MM.1S (cell line): ENCODE measurements at places on chromosomes 3 and 15.

- no peak for DNase-seq
Observed at GRCh38 chr3:173266441-173266840, 125.4 kb upstream of the SPATA16 start.

- no peak for DNase-seq
Observed at GRCh38 chr3:184687363-184688015, 24.4 kb downstream of the MAGEF1 start.

DNA sequence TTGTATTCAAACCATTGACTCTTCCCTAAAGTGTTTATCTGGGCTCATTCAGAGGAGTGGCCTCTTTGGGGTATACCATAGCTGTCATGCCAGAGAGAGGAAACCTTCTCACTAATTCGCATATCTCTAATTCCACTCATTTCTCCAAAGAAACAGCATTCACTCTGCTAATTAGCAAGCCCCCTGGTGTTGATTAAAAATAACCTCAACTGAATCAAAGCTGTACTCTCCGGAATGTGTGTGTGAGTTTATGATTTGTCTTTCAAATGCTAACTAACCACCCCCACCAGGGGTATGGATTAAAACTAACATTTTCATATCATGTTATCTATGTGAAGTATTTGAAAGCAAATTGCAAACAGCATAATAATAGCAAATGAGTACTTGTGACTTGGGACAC, 45.5 kb downstream of the PAQR5 start:
- no peak for DNase-seq

- no peak for DNase-seq
Observed at GRCh38 chr3:100057716-100058575, 56.4 kb downstream of the FILIP1L start.

- DNase-seq = no peak
Observed at GRCh38 chr3:184260724-184261269, 556 bp downstream of the CAMK2N2 start.

DNA sequence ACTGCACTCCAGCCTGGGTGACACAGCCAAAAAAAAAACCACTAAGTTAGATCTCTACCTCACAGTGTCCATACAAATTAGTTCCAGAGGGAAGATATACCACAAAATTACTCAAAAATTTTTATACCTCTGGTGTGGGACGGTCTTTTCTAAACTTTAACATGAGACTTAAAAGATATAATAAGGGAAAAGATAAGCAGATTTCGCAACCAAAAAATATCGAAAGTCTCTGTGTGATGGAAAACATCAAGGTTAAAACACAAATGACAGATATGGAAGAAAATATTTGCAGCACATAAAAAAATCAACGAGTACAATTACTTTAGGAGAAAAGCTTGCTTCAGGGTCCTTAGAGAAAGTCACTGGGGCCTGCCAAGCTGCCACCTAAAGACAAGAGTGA, 10.5 kb downstream of the HDDC3 start:
- no peak for DNase-seq

DNA sequence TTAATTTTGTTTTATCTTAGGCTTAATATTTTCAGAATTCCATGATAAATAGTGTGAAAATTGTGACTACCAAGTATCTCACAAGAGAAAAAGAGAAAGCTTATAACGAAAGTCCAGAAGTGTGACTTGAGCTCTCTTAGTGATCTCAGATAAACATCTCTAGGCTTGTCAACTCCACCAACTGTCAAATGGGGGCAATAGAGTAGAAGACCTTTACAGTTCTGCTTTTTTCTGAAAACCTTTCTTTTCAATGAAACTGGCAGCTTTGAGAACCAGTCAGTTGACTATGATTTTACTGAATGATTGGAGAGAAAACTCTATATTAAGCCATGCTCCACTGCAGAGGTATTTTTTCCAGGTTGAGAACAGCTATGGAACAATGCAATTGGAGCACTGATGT, 119.2 kb upstream of the TP63 start:
- no peak for DNase-seq

GRCh38 chr3:95886616-95887015, 927.8 kb upstream of the EPHA6 start:
- no peak for DNase-seq
